ENCODE measurements at places on chromosomes 4 and X.

- no peak for DNase-seq
Measured at GRCh38 chr4:76892601-76893000, 5.3 kb downstream of the SOWAHB start.

DNA sequence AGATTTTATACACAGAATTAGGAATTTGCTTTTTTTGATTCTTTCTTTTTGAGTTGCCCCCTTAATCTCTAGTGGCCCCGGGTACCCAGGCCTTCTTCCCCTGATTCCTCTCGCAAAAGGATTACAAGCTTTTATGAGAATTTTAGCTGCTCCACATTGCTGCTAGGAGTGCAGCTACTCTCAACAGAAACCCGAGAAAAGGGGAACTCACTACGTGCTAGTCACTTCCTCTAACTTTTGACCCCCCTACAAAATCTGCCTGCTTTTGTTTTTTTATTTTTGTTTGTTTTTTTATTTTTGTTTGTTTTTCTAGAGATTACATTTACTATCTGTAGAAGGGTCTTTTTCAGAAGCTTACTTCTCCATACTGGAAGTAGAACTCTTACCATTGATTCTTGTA is 64.1 kb downstream of the ZNF81 start:
- peak; percentile 33 for DNase-seq

GRCh38 chr4:85659610-85660218 is 184.8 kb downstream of the ARHGAP24 start:
- DNase-seq: peak; percentile 80

DNA sequence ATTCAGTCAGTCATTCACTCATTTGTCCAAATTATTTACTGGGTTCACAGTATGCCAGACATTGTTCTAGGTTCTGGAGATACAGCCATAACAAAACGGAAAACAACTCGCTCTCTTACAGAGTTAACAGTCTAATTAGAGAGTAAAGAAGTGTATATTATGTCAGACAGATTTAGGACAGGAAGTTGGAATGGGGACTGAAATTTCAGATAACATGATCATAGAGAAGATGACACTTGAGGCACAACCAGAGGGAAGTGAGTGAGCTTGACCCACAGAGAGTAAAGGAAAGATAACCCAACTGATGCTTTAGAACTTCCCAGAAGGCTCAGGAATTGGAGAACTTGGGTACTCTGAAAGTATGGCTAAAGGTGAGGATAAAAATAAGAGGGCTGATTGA is 139.4 kb downstream of the ZAR1 start:
- DNase-seq: no peak

DNA sequence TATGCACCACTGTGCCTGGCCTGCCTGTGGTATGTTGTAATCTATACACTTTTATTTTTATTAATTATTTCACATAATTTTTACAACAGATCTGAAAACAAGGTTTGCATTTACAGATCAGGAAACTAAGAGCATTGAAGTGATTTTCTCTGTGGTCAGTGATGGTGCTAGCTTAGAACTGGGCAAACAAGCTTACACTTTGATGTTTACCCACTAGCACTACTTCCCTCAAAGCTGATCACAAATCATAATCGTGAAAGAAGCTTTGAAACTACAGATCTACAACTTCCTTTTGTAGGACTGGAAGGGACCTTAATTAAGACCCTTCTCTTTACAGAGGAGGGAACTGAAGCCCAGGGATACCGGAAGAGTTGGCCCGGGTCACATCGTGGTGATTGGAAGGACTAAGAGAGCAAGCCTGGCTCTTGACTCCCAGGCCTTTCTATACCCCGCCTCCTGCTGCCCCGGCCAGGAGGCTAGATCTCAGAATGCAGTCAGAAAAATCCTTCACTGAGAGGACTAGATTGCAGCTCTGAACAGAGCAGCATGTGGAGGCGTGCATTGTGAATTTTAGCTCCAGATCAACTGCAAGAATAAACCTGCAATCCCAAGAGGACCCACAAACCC is 93.7 kb upstream of the ZNF827 start:
- no peak for DNase-seq

DNA sequence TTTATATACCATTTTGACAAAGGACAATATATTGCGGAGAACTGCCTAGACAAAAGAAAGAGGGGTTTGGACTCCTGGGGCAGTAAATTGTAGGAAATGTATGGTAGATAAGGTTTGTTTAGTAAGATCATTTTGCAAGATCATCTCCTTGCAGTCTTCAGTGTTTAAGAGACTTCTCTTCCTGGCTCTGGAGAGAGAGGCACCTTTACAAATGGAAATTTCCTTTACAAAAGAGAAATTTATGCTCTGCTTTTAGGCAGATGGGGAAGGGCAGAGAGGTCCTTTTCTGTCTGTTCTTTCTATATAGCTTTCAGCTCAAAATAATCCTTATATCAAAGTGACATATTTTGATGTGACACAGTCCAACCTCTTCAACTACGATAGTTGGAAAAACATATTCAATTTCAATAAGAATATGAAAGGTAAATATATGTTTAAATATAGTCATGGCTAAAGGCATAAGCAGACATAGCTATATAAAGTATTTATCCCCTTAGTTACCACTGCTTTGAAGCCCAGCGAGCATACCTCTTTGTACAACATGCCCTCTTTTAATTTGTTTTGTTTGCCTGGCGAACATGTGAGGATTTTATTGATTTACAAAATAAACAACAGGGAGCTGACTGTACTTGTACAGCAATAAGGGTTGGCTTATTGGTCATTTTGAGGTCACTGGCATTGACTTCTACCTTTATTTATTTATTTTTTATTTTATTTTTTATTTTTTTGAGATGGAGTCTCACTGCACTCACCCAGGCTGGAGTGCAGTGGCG is 65.2 kb downstream of the TRIM2 start:
- DNase-seq: no peak

DNA sequence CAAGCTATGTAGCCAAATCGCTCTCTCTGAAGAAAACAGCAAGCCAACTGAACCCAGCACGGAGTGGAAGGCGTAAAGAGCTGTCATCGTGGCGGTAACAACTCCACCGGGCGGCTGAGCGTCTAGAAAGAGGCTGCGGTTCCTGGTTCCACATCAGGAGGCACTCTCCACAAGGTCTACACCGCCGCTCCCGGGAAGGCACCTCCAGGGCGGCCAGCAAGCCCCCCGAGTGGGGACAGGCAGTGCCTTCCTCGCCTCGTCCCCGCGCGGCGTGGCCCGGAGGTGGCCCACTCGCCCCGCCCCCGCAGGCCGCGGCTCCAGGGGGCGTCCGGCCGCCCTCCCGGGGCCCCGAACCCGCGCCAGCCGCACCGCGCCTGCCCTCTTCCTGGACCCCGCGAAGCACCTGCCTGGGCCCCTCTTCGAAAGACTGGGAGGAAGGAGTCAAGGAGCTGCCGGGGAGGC is 755 bp downstream of the KLHL8 start:
- DNase-seq: peak; percentile 67

- DNase-seq: peak; percentile 25
Measured at GRCh38 chr4:128427832-128428366, 140.3 kb upstream of the PGRMC2 start.

Measured in suppressor macrophage treated with lipopolysaccharide for 1 hour (primary cell).